Inflammatory macrophage (primary cell): ENCODE measurements at places on chromosomes 16 and 17.
A peak's percentile ranks its signal among the peaks of the same experiment; 100 is the strongest.

DNA sequence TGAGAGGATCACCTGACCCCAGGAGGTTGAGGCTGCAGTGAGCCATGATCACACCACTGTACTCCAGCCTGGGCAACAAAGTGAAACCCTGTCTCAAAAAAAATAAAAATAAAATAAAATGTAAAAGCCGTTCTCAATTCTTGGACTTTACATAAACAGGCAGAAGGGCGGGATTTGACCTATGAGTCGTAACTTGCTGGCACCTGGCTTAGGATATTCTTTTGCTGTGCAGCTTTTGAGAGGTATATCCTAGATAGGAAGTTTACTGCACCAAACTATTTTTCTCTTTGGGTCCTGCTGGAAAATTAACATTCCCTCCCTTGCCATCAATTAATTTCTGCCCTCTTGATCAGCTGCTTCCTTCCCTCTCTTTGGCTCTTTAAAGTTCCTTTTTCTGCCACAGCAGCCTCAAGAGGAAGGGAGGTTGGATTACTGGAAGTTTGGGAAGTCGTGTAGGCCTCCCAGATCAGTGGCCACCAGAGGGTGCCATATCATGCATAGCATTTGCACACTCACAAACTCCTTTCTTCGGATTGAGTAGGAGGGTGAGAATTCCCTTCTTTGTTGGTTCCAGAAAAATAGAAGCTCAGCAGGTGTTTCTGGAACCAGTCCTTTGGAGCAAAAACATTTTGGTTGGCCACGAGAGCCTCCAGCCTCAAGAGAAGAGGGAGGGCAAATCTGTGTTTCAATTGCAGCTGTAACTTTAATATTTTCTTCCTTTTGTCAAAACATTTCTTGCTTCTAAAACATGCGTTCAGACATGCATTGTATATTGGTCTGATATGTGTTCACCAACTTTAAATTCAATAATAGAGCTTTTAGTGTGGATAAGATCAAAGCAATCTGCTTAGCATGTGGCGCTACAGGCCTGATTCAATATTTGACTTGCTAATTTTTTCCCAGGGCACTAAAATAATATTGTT is 147.3 kb downstream of the CCDC182 start:
- peak; percentile 64 for DNase-seq

DNA sequence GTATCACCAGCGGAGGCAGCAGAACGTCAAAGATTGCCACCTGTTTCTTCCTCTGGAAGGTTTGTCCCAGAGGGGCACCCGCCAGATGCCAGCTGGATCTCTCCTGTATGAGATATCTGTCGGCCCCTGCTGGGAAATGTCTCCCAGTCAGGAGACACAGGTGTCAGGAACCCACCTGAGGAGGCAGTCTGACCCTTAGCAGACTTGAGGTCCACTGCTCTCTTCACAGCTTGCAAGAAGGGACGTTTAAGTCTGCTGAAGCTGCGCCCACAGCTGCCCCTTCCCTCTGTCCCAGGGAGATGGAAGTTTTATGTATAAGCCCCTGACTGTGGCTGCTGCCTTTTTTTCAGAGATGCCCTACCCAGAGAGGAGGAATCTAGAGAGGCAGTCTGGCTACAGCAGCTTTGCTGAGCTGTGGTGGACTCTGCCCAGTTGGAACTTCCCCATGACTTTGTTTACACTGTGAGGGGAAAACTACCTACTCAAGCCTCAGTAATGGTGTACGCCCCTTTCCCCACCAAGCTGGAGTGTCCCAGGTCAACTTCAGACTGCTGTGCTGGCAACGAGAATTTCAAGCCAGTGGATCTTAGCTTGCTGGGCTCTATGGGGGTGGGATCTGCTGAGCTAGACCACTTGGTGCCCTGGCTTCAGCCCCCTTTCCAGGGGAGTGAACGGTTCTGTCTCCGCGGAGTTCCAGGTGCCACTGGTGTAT is 92.9 kb downstream of the PHKB start:
- DNase-seq: no peak

- DNase-seq: no peak
These were observed 60.5 kb downstream of the CREBBP start for GRCh38 chr16:3819746-3820724.

DNA sequence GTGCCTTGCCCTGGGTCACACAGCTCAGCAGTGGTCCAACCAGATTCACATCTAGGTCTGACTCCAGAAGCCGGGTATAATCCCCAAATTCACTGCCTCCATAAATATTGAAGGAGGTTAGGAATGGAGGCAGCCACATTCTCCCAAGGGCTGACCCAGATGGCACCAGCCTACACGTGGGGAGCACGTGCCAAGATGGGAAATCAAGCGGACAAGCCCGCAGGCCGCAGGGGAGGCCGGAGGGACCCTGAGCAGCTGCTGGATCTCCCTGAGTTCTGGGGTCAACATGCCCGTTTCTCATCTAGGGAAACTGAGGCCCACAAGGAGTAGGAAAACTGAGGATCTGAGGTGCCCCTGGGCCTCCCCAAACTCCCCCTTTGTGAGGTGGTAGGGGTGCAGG is 32.2 kb upstream of the CNEP1R1 start:
- no peak for DNase-seq

DNA sequence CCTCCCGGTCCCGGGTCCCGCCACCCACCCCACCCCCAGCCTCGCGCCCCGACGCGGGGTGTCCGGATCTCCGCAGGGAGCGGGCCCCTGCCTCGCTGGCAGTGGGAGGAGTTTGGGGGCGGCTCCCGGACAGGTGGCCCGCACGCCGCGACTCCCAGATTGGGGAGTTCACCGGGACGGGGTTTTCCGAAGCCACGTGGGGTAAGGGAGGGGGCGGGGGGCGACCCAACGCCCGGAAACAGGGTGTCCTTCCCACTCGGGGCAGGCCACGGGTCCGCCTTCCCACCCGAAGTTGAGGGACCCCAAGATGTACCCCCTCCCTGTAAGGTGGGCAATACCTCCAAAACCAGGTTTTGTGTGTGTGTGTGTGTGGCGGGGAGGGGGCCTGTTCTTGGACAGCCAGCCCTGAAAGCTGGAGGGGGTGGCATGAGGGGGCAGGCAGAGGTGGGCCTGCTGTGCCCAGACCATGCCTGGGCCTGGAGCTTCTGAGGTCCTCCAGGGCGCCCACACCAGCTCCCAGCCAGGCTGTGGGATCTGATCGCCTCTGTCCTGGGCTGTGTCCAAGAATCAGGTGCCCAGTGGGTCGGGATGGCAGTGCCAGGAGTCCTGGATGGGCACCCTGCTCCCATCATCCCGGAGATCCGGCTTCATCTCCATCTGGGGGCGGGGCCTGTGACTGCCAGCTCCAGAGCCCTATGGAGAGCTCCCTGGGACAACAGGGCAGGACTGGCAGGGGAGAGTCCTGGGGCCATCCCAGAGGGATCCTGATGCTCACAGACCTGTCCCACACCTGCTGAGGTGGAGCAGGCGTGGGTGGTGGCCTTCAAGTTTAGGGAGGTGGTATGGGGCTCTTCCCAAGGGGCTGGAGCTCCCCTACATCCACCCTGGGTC is 767 bp downstream of the SYNGR2 start:
- DNase-seq: peak; percentile 40

- DNase-seq: no peak
These were observed 7.7 kb upstream of the TBKBP1 start for GRCh38 chr17:47686276-47686635.

DNA sequence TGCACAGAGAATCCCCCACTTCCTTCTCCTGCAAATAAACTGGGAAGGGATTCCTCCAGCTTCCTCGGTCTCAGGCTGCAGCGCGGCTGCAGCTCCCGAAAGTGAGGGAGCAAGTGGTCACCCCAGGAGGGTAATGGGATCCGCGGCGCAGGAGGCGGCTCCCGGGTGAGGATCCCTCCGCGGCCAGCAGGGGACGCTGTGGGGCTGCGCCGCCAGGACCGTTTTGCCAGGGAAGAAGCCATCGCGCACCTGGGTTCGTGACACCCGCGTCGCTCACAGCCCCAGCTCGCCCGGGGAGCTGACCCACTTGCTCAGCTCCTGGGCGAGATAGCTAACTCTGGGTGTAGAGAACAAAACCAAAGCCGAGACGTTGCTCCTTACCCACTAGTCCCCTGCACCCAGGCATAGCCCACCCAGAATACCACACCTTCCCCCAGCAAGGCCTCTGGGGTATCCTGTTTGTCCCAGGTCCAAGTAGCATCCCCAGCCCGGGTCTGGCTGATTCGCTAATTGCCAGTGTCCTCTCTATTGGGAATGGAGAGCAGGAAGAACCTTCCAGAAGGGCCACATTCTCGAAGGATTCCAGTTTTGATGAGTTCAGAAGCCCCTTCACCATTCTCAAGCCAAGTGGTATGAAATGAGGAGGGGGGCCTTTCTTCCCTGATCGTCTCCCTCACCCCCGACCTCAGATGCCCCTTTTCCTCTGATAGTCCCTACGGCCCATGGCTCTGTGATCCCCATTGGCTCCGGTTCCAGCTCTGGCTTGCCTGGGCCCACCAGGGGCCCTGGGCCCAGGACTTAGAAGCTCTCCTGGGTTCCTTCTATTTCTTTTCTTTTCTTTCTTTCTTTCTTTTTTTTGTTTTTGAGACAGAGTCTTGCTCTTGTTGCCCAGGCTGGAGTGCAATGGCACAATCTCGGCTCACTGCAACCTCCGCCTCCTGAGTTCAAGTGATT is 14.1 kb downstream of the CYGB start:
- peak; percentile 66 for DNase-seq

GRCh38 chr17:61399131-61400065 is at the start of gene TBX2:
TSS of gene TBX2 (plus strand) at chr17:61399843. CDS start at chr17:61400177, 334 bp downstream.
- DNase-seq: no peak

- DNase-seq: no peak
These were observed 10.0 kb downstream of the CMC2 start for GRCh38 chr16:80996688-80997138.

DNA sequence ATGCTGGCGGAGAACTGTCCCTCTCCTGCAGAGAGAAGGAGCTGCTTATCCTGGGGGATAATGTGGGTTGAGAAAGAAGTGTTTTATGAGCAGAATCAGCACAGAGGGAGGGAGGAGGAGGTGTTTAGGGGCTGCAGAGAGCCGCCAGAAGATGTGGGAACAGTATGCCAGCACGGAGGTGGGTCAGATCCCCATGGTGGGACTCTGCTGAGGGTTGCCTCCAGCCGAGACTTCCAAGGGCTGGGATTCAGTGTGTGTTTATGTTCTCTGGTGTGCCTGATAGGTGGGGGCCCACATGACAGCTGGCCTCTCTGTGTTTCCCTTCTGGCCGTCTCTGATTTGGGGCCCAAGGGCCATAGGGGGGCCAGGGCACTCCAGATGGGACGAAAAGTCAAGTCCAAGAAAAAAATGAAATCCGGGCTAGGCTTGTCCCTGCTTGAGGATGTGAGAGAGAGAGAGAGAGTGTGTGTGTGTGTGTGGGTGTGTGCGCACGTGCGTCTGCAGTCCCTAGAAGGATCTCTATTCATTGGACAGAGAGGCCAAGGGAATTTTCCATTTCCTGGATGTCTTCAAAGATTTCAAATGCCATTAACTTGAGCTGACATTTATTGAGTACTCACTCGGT is 21.6 kb downstream of the PRKCB start:
- DNase-seq: peak; percentile 44

- DNase-seq: no peak
These were observed 1.5 kb downstream of the GRIN2A start for GRCh38 chr16:10180771-10181163.

DNA sequence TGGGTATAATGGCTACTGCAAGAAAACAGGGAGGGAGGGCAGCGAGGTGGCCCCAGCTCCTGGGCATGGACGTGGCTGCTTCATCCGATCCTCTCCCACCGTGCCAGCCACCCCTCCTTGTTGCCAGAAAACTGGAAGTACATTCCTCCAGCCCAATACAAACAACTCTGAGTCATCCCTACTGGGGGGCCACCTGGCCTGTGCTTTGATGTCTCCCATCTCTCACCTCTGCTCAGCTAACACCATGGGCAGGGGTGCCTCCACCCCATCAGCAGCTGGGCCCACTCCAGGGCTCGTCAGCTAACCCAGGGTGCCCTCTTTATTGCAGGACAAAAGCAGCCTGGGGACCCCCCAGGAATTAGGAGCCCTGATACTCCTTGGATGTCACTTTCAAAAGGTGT is 2.0 kb downstream of the RHBDF2 start:
- no peak for DNase-seq

DNA sequence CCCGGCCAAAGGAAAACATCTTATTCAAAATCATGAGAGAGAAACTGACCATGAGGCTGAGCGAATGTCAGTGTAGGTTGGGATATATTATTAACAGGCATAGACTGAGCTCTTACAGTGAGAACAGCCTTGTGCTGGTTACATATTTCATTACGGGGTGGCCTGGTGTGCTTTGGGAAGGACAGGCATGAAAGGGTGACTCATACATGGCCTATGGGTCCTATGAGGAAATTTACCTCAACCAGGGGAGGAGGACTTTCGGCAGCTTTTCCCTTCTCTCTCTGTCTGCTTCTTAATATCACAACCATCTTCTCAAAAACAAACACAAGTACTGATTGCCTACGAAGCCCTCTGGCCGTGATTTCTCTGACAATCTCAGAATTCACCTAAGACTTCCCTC is 579.1 kb downstream of the CDH13 start:
- DNase-seq: no peak

- DNase-seq: no peak
These were observed 23.1 kb downstream of the MIS12 start for GRCh38 chr17:5509482-5509881.

DNA sequence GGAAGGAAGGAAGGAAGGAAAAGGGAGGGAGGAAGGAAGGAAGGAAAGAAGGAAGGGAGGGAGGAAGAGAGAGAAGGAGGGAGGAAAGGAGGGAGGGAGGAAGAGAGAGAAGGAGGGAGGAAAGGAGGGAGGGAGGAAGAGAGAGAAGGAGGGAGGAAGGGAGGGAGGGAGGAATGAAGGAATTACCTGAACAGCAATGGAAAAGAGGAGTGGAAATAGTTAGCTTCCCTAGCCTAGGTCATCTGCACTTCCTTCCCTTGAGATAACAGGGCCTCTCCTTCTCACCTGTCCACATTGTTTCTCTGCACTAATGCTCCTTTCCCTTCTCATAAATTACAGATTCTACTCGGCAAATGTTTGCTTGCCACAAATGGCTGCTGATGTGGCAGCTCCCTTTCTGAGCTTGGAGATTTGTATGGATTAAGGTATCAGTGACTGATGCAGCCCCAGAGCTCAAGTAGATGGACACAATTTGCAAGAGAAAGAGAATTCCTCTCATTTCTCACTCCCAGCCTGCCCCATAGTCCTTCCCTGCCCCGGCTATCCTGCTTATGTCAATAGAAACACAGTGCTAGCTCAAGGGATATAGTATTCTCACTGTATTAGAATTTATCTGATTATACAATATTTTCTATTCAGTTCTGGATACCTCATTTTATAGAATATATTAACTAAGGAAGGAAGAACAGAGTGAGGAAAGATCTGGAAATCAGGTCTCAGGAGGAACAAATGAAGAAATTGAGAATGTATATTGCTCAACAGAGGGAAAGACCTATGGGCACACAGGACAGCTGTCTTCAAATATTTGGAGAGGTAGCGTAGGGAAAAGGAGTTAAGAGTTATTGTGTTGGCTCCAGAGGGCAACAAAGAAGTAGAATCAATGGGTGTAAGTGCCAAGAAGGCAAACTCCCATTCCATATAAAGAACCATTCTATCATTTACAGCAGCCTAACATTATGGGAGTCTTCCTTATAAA is 14.6 kb downstream of the HOXB1 start:
- DNase-seq: no peak

GRCh38 chr17:46796524-46796923 is 22.0 kb downstream of the WNT3 start:
- no peak for DNase-seq

- no peak for DNase-seq
These were observed 16.0 kb downstream of the CBFA2T3 start for GRCh38 chr16:88961011-88961410.

GRCh38 chr17:13569398-13570123 is 32.2 kb downstream of the HS3ST3A1 start:
- DNase-seq: no peak

- DNase-seq: peak; percentile 5
These were observed 18.4 kb upstream of the EXOC7 start for GRCh38 chr17:76121932-76122430.

GRCh38 chr17:7217113-7217987 is 2.3 kb downstream of the DLG4 start:
- DNase-seq: peak; percentile 47
